Foreskin keratinocyte (primary cell): ENCODE measurements at places on chromosomes 2 and 18. TPM values are rescaled to one million over a fixed set of nuclear protein-coding genes. Genes with fewer than 3 reads are reported as not detected.

The SUPT7L gene
- 18.5 and 19.7 TPM in 2 replicates for polyA plus RNA-seq

The CHMP3 gene
- polyA plus RNA-seq = 73.6 and 74.4 TPM in 2 replicates

The ATG16L1 gene
- 12.6 and 13.3 TPM in 2 replicates for polyA plus RNA-seq

The SESTD1 gene
- 5.8 and 6.4 TPM in 2 replicates for polyA plus RNA-seq

The SLC9A2 gene
- 0.02 and 0.17 TPM in 2 replicates for polyA plus RNA-seq

The FAM136A gene
- polyA plus RNA-seq = 37.8 and 45.6 TPM in 2 replicates

The CREG2 gene
- polyA plus RNA-seq = 1.1 and 1.4 TPM in 2 replicates

The ADGRF3 gene
- not detected in 2 replicates for polyA plus RNA-seq

The SOS1 gene
- 2.9 and 3.3 TPM in 2 replicates for polyA plus RNA-seq

The SCN7A gene
- 0.01 and 0.02 TPM in 2 replicates for polyA plus RNA-seq

The SLC11A1 gene
- 0.91 and 1.0 TPM in 2 replicates for polyA plus RNA-seq

The UGT1A4 gene
- 0.06 and 0.07 TPM in 2 replicates for polyA plus RNA-seq

The ZBTB7C gene
- 0.02 TPM in 2 replicates for polyA plus RNA-seq

The TIGD1 gene
- 0.58 and 0.68 TPM in 2 replicates for polyA plus RNA-seq

The GDF7 gene
- polyA plus RNA-seq = not detected in 2 replicates

The SLC23A3 gene
- polyA plus RNA-seq = 0.39 and 0.51 TPM in 2 replicates

The NDUFB3 gene
- polyA plus RNA-seq = 175 and 176 TPM in 2 replicates

The POTEC gene
- not detected in 2 replicates for polyA plus RNA-seq

The IMPACT gene
- polyA plus RNA-seq = 12.0 and 13.1 TPM in 2 replicates

The REG1A gene
- polyA plus RNA-seq = not detected in 2 replicates

The ACMSD gene
- polyA plus RNA-seq = not detected in 2 replicates

The MAL gene
- polyA plus RNA-seq = not detected in 2 replicates

The PMS1 gene
- 8.7 and 10.6 TPM in 2 replicates for polyA plus RNA-seq

The CLEC4F gene
- not detected in 2 replicates for polyA plus RNA-seq

The DNER gene
- polyA plus RNA-seq = 1.1 and 2.2 TPM in 2 replicates

The ANKRD23 gene
- 0.57 and 0.59 TPM in 2 replicates for polyA plus RNA-seq

The NEDD4L gene
- 52.6 and 62.1 TPM in 2 replicates for polyA plus RNA-seq

The CAPN14 gene
- 0.11 and 0.12 TPM in 2 replicates for polyA plus RNA-seq

The RTN4 gene
- 226 and 280 TPM in 2 replicates for polyA plus RNA-seq

The SH2D6 gene
- 0.11 and 0.13 TPM in 2 replicates for polyA plus RNA-seq

The ARHGAP15 gene
- not detected in 2 replicates for polyA plus RNA-seq

The FZD7 gene
- 1.2 and 1.3 TPM in 2 replicates for polyA plus RNA-seq

The COLEC11 gene
- polyA plus RNA-seq = not detected in 2 replicates

The NCOA1 gene
- 1.0 and 1.1 TPM in 2 replicates for polyA plus RNA-seq

The MGAT4A gene
- 0.17 and 0.26 TPM in 2 replicates for polyA plus RNA-seq

The RNF152 gene
- polyA plus RNA-seq = 2.1 TPM in 2 replicates

The TUBA4A gene
- polyA plus RNA-seq = 451 and 562 TPM in 2 replicates

The ALK gene
- not detected in 2 replicates for polyA plus RNA-seq

The CYS1 gene
- polyA plus RNA-seq = 0.14 and 0.20 TPM in 2 replicates
